Stimulated activated CD8-positive, alpha-beta memory T cell treated with anti-CD3 and anti-CD28 coated beads, Interleukin-15, amount 100 ng/mL, for 1 hour (primary cell): ENCODE measurements at places on chromosomes 1 and 21.

- DNase-seq = no peak
Measured at GRCh38 chr1:33012165-33012564, 24.5 kb downstream of the AK2 start.

- DNase-seq = no peak
Measured at GRCh38 chr1:15460708-15461095, 4.2 kb downstream of the CELA2A start.

GRCh38 chr1:213415691-213416380 lies 364.8 kb downstream of the RPS6KC1 start:
- DNase-seq = no peak

DNA sequence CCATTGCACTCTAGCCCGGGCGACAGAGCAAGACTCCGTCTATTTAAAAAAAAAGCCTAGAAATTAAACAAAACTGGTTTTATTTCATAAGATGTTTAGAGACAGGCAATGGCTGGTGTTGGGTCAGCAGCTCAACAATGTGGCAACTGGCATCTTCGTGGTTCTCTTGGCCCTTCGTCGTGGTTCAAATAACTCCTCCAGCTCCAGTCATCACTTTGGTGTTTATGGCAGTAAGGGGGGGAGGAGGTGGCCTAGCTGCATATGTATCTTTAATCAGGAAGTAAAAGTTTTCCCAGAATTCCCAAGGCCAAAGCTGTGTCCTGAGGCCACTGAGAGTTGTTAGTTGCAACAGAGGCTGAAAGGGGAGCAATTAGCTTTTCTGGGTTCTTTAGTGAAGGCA lies 13.0 kb upstream of the LTN1 start:
- no peak for DNase-seq

GRCh38 chr1:219066098-219066497 lies 107.6 kb upstream of the LYPLAL1 start:
- DNase-seq = no peak

DNA sequence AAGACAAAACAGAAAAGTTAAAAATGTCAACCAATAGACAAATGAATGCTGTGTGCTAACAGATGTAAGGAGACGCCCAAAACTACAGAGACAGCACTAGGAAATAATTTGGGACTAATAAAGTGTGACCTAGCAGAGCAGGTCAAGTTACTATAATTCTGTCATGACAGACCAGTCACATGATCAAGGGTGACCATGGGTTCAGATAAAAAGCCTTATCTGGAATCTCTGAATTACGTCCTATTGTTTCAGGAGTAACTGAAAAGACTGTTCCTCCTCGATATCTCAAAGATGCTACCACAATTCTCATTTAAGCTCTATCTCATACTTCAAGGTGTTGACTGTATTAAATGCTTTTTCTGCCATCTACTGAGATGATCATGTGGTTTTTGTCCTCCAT lies 31.6 kb downstream of the PARP1 start:
- DNase-seq = no peak
